ENCODE measurements at places on chromosomes 2 and 18.

- DNase-seq: no peak
These were observed 91.8 kb downstream of the HRH4 start for GRCh38 chr18:24552218-24552617.

DNA sequence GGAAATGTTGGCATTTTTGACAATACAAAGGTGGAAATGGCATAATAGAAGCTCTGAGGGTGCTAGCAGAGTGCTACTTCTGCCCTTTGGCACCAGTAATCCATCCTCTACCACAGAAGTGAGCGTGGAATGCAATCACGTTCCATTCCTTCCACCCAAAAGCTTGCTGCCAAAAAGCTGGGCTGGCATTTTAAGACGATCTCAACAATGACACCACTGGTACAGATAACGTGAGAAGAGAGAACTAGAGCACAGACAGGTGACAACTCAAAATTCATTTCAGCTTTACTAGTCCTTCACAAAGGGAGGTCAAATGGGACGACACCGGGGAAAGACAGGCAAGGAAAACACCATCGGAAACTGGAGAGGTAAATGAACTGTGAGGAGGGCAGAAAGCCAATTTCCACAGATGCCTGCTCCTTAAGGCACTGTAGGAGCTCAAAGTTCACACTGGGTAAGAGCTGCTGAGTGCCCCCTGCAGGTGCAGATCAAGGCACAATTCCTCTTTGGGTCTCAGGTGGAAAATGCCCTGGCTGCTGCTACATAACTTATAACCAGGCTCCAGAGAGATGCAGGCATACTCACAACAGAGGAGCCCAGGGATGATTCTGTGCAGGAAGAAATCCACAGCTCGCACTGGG lies 50.7 kb upstream of the RNU4ATAC start:
- no peak for DNase-seq

GRCh38 chr18:45626330-45627203 lies 11.3 kb downstream of the SLC14A2 start:
- peak; percentile 71 for DNase-seq

- no peak for DNase-seq
These were observed 5.5 kb downstream of the MSGN1 start for GRCh38 chr2:17821535-17822444.

DNA sequence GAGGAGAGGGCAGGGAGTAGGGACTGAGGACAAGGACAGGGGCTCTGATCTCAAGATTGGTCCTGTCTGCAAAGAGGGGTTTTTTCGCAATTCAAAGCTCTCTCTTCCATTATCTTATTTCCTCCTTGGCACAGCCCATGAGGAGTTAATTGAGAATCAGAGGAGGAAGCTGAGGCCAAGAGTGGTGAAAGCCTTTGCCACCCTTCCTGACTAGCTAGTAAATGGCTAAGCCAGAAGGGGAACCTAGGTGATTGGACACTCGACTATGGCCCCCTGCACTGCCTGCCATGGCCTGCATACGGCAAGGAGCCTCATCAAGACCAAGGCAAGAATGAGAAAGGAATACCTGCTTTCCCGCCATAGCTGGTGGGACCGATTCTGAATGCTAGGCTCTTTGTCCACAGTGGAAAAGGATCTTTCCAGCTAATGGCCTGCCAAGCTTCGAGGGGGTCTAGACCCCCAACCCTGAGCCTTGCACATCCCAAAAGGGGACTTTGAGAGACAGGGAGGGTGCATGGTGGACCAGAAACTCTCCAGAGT lies 237.9 kb downstream of the HAUS1 start:
- DNase-seq: no peak

- DNase-seq: no peak
These were observed 12.8 kb downstream of the NOSTRIN start for GRCh38 chr2:168814939-168815907.

DNA sequence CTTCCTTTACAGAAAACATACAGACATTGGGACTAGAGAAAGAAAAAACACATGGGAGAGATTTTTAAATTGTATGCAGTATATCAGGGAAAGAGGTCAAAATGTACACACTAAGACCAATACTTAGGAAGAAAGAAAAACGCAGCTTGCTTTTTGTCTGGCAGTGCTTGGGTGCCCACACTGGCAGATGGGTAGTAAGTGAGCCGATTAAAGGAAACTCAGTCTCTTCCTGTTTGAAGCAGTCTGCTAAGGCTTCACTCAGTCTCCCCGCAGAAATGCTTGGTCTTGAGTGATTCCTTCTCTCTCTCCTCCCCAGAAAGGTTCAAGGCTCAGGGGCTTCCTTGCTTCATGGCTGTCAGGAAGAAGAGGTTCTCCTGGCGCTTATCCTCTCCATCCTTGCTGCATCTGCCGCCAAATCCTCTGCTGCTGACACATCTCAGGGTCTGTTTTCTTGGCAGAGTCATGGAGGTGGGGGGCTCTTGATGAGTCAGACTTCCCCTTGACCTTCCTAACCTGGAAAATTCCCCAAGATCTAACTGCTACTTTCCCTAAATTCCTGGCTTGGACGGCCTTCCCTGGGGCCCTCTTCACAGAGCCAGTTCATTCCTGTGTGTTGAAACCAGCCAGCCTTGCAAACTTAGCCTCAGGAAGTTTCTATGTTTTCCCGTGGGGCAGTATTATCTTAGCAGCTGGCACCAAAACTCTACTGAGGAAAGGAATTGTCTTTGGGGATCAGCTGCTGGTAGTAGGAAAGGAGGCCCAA lies 10.5 kb upstream of the TMSB10 start:
- no peak for DNase-seq

DNA sequence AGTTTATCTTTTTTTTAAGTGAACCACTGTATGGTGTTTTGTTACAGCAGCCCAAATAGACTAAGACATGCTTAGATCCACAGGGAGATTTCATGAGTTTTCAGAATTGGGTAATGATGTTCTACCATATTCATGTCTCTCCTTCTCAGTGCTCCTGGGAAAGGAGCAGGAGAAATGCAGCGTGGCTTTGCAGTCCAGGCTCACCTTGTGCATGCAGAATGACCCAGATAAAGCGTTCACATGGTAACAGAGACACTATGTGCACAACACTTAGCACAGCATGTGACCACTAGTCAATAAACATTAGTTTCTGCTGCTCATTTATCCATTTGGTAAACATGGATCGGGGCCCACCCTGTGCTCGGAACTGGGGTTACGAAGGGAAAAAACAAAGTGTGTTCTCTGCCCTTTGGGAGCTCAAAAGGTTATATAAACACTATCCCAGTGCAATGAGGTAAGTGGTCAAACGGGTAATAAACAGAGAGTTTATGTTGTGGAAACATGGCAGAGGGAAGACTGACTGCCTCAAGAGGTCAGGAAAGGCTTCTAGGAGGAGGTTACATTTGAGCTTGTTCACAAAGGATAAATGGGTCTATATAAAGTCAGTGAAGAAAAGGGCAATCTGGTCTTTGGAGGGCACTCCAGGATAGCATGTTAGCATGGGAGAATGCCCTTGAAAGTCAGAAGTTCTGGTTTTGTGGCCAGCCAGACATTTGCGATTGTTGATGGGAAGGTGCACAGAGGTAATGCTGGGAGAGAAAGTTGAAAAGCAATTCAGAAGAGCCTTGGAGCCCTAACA lies 299.2 kb downstream of the TDRD15 start:
- DNase-seq: no peak

DNA sequence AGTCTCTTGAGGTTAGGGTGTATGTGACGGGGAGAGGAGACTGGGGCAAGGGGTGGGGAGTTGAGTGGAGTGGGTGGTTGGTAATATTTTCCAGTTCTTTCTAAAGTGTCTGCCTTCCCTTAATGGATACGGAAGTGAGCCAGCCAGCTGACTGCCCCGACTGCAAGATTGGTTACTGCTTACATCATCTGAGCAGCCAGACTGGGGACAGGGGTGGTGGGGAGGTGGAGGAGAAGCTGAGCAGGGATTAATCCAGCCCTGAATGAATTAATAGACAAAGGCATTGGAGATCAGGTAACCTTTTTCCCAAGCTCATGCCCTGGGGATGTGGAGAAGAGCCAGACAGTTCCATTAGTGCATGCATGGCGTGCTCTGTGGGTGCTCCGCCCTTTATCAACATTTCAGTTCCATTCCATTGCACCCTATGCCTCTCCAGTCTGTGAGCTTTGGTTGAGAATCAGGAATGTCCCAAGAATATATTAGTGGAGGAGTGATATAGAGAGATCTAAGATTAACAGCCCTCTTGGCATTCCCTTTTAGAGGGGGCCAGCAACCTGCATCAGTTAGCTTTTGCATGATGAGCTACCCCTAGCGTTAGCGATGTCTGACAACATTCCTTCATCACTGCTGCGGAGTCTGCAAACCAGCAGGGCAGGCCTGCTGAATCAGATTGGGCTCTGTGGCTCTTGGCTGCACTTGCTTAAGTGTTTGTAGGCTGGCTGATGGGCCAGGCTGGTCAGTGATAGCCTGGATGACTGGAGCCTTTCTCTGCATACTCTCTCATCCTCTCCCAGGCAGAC lies 67.4 kb downstream of the TNP1 start:
- peak; percentile 36 for DNase-seq

GRCh38 chr2:217897816-217898806 lies 104.7 kb downstream of the TNS1 start:
- no peak for DNase-seq

- DNase-seq: no peak
These were observed 187.3 kb downstream of the SNTG2 start for GRCh38 chr2:1137913-1138391.

GRCh38 chr18:49668574-49669275 lies 106.9 kb downstream of the LIPG start:
- DNase-seq: no peak

- DNase-seq: no peak
These were observed 11.8 kb downstream of the LAMA3 start for GRCh38 chr18:23701017-23701416.

Measured in RWPE1 (cell line).